ENCODE measurements at places on chromosomes 12 and 14. TPM values are rescaled to one million over a fixed set of nuclear protein-coding genes. Genes with fewer than 3 reads are reported as not detected.

The TAS2R19 gene
- total RNA-seq: 1.7 TPM

The SERPINA5 gene
- total RNA-seq: not detected

GRCh38 chr12:63928305-63928704 is 83.8 kb downstream of the SRGAP1 start:
- no peak for DNase-seq

The KRT71 gene
- total RNA-seq: not detected

The SIX6 gene
- total RNA-seq: not detected

DNA sequence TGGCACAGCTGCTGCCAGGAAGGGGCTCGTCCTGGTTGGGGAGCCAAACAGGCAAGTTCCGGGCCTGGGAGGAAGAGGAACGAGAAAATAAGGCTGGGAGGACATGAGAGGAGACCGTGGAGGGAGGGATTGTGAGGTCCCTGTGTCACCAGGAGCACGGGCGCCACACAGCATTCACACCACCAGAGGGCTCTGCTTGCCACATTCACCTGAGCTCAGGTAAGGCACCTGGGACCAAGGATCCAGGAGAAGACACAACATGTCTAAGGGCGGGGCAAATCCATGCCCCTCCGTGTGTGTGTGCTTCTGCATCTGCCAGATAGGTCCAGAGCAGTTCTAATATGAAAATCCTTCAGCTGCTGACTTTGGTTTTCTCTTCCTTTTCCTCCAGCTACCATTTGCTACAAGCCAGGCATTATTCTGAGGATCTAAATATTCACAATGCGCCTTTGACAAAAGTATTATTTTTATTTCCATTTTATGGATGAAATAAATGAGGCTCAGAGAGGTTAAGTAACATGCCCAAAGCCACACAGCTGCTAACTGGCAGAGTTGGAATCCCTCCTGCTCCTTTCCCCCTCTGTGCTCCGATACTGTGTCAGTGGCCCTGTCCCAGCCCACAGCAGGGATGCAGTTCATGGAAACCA is 14.6 kb downstream of the RAPGEF3 start:
- DNase-seq: peak; percentile 73

- peak; percentile 53 for DNase-seq
Observed at GRCh38 chr12:53225635-53226424, 6.2 kb downstream of the RARG start.

DNA sequence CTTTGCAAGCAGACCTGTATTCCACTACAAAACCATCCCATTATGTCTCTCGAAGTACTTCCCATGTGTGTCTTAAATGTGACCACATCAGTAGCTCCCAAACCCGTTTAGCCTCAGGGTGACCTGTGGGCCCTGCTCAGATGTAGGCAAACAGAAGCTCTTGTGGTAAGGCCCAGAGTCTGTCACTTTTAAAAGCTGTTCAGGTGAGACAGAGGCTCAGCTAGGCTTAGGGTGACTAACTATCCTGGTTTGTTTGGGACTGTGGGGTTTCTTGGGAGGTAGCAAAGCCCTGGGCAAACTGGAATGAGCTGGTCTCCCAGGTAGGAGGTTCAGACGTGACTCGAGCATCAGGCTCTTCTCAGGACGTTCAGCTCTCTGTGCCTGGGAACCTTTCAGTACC is 64.5 kb upstream of the VASH1 start:
- peak; percentile 65 for DNase-seq

- DNase-seq: no peak
Observed at GRCh38 chr12:110689281-110690126, 589 bp upstream of the HVCN1 start.
